ENCODE measurements at places on chromosomes 3 and 15.

- no peak for DNase-seq
These were observed 39.0 kb downstream of the RASA2 start for GRCh38 chr3:141525814-141526213.

GRCh38 chr3:194561306-194561974 is 71.8 kb downstream of the TMEM44 start:
- no peak for DNase-seq

DNA sequence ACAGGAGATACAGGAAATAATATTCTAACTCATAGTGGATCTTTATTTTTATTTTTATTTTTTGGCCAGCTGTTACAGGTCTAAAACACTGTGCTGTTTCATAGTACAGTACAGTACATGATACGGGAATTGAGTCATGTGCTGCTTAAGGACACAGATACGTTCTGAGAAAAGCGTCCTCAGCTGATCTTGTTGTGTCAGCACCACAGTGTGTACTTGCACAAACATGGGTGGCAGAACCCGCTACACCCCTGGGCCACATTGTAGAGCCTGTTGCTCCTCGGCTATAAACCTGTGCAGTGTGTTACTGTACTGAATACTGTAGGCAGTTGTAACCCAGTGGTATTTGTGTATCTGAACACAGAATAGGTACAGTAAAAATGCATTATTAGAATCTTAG is 183.4 kb downstream of the OR4M2 start:
- no peak for DNase-seq

GRCh38 chr15:56968821-56969220 is 50.4 kb downstream of the TCF12 start:
- no peak for DNase-seq

DNA sequence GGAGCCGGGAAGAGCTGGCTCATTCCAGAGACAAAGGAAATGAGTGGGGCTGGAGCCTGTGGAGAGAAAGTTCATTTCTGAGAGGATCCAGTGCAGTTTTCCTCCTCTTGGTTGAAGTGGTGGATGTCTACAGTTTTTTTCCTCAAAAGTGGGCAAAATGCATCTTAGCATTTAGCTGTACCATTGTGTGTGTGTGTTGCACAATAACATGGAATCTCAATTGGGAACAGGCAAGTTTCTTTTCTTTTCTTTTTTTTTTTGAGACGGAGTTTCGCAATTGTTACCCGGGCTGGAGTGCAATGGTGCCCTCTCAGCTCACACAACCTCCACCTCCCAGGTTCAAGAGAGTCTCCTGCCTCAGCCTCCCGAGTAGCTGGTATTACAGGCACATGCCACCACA is 101.5 kb upstream of the UBE2E1 start:
- DNase-seq: no peak

DNA sequence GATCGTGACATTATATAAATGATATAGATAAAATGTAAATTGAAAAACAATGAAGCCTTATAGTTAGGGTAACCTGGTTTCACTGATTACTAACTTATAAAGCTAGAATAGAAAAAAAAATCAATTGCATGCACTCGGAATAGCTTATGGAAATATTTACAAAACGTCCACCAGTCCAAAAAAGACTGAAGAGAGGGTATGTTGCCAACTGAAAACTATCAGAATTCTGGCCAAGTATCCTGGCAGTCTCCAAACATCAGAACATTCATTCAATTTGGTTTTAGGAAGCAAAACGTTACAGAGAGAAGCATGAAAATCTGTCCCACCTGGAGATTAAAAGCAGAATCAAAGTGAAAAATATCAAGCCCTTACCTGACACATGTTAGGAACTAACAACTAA is 892.4 kb downstream of the ROBO1 start:
- no peak for DNase-seq

Data from germinal center (tissue), 1 donor.